ENCODE measurements at places on chromosomes 11 and 22. TPM values are rescaled to one million over a fixed set of nuclear protein-coding genes. Genes with fewer than 3 reads are reported as not detected.

PHLDB1 gene
- total RNA-seq = 0.63 TPM

SCGB1D2 gene
- not detected for total RNA-seq

DRD4 gene
- total RNA-seq = 0.76 TPM

GRCh38 chr11:76240666-76241065 lies 34.4 kb upstream of the WNT11 start:
- no peak for DNase-seq

GRCh38 chr11:8040921-8041285 lies 40.1 kb upstream of the TUB start:
- no peak for DNase-seq

OR51I1 gene
- not detected for total RNA-seq

EFCAB6 gene
- total RNA-seq = 0.39 TPM

- DNase-seq = no peak
Observed at GRCh38 chr11:30358536-30358935, 35.6 kb downstream of the ARL14EP start.

MOGAT2 gene
- not detected for total RNA-seq

VSIG10L2 gene
- not detected for total RNA-seq

DNA sequence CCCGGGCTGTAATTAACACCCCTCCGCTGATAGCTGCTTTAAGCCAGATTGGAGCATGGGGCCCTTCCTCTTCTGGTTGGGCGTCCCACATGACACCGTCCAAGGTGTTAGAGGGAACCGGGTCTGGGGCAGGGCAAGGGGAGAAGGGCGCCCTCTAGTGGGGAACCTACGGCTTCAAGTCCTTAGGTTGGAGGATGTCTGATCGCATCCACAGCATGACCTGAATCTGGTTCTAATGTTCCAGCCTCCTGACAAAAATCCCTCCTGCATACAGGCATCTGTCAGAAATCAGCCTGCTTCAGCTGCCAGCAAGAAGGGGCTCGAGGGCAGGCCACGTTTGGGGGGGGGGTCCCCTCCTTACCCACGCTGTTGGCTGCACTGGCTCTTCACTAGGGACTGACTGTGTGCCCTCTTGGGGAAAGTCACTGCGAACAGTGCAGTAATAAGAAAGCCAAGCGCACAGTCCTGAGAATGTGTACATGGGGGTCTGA lies 94.2 kb upstream of the TBCEL start:
- peak; percentile 63 for DNase-seq

- DNase-seq = no peak
Observed at GRCh38 chr11:17767914-17768313, 33.3 kb downstream of the KCNC1 start.

GRCh38 chr22:27358096-27358870 lies 443.3 kb downstream of the MN1 start:
- no peak for DNase-seq

KRTAP5-8 gene
- total RNA-seq = 0.24 TPM

GRCh38 chr11:106813806-106814205 lies 204.5 kb downstream of the GUCY1A2 start:
- no peak for DNase-seq

C22orf31 gene
- not detected for total RNA-seq

GRCh38 chr11:73463359-73463758 lies 87.2 kb downstream of the RELT start:
- DNase-seq = no peak

ADORA2A gene
- 20.4 TPM for total RNA-seq

GRCh38 chr11:34266090-34266912 lies 91.5 kb downstream of the ABTB2 start:
- DNase-seq = no peak

SLC37A2 gene
- 0.61 TPM for total RNA-seq

DNA sequence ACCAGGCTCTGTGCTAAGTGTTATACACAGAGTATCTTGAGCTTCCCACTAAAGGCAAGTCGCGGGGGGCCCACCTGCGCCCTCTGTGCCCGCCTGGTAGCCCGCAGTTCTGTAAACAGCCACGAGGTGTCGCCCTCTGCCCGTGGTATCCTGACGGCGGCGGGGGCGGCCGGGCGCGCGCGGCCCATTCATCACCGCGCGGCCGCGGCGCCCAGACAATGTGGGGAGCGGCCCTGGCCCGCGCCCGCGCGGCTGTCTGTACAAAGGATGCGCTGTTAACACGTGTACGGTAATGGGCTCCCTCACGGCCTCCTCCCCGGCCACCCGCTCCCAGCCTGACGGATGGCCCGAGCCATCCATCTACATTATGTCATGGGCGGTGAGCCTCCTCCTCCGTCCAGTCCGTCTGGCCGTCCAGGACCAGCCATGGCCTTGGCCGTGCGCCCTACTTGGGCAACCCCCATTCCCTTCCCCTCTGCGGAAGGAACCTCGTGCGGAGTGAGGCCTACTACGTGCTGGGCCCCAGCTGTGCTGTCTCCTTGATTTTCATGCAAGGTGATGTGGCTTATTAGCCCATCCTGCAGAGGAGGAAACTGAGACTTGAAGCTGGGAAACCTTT lies 99.4 kb downstream of the MIAT start:
- DNase-seq = peak; percentile 52

- no peak for DNase-seq
Observed at GRCh38 chr11:44535191-44535980, 30.1 kb upstream of the CD82 start.

WNT7B gene
- total RNA-seq = not detected

GRCh38 chr22:25380122-25380747 lies 160.8 kb downstream of the CRYBB2 start:
- DNase-seq = no peak

- peak; percentile 53 for DNase-seq
Observed at GRCh38 chr11:72328366-72329224, 84.6 kb upstream of the PHOX2A start.

DNA sequence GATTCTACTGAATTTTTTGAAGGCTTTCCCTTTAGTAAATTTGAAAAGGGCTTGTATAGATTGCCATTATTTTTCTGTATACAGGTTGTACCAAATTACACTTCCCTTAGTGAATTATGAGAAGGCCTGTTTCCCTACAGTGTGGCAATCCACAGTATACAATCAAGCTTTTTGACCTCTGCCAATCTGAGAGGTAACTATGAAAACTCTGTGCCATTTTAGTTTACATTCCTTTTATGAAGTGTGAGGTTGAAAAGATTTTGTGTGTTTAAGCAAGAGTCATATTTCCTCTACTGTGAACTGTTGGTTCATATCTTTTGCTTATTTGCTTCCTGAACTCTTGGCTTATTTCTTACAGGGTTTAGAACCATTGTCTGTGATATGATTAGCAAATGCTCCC lies 432.5 kb downstream of the KCNA4 start:
- no peak for DNase-seq

- no peak for DNase-seq
Observed at GRCh38 chr22:20600137-20600673, 92.8 kb downstream of the MED15 start.

DNA sequence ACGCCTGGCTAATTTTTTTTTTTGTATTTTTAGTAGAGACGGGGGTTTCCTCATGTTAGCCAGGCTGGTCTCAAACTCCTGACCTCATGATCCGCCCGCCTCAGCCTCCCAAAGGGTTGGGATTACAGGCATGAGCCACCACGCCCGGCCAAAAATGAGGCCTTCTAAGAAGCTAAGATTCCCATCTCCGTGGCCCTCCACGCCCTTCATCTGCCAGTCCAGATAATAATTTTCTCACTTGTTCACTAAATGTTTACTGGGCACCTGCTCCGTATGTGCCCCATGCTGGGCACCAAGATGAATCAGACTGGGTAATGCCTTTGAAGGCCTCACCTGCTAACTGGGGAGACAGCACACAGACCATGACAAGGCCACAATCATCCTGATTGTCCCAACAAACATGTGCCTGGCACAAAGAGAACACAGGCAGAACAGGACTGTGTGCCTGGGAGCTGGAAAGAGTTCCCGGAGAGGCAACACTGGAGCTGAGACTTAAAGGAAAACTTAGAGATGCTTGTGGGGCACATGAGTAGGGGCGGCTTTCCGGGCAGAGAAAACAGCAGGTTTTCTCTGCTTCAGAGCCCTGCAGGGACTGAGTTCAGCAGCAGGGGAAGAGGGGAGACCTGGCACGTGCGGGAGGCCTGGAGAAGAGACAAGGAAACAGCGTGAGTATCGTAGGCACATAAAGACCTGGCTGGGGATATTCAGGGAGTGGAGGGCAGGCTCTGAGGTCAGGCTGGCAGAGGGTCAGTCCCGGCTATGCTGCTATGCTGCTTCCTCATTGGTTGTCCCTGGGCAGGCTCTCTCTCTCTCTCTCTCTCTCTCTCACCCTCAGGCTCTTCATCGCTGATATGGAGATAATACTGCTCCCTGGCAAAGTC lies 2.4 kb downstream of the KIAA0930 start:
- DNase-seq = no peak

PGM2L1 gene
- total RNA-seq = 6.1 TPM

DNA sequence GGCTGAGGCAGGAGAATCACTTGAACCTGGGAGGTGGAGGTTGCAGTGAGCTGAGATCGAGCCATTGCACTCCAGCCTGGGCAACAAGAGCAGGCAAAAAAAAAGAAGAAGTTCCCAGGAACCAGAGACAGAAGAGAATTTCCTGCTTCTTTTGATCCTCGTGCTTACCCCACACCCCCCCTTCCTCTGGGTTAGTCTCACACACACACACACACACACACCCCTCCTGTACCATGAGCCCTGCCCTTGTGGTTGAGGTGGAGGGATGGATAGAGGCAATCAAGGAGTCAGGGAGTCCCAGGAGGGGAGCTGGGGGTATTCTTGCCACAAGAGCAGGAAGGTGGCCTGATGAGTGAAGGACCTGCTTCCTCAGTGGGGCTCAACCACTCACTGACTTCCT lies 4.1 kb upstream of the UBE2L6 start:
- no peak for DNase-seq

CPT1A gene
- 69.1 TPM for total RNA-seq

DNA sequence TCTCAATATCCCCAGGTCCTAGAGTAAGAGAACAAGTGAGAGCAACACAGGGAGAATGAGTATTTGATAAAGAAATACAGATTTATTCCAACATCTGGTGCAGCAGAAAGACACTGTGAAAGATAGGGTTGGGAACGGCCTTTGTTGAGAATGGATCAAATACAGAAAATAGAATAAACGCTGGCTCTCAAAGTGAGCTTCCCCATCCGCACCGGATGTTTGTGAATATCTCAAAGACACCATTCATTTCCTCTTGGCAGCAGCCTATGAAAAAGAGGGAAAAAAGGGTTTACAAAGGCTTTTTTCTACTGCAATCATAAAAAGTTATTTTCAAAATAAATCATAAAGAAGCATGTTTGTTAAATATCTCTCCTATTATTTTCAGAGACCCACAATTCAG lies 279.3 kb downstream of the CASP12 start:
- DNase-seq = no peak

GRCh38 chr11:69301455-69302401 lies 7.8 kb downstream of the MYEOV start:
- DNase-seq = no peak

DNA sequence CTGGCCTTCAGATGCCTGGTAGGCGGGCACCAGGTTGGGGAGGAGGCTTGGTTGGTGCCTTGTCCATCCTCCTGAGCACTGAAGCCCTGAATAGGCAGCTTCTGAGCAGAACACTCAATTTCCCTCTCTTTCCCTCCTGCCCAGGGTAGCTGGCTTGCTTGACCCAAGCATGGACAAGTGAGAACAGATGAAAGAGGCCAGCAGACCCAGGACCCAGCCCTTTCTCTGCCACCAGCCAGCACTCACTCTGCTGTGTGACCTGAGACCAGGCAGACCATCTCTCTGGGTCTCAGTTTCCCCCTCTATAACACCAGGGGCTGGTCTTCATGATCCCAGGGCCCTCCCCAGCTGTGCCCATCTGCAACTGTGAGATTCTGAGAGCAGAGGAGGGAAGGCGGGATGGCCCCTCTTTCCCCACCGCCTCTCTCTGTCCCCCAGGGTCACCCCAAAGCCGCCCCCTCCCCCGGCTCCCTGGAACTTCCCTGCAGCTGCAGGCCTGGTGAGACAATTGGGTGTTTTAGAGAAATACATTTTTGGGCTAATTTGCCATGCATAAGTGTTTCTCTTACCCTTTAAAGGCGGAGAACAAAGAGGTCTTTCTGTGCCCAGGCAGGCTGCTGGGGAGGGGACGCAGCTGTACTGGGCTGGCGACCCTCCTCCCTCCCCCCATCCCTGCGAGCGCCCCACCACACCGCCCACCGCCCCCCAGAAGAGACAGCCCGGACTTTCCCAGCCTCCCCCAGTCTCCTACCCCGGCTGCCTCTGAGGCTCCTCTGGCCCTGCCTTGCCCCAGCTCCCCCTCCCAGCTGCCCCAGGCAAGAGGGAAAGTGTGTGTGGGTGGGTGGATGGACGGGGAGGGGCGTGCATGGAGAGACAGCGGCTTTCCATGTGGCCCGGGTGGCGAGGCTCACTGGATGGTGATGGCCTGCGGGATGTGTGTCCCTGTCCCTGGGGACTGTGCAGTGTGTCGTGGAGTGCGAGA lies 30.8 kb upstream of the PICK1 start:
- DNase-seq = no peak

DEFB131B gene
- not detected for total RNA-seq

ATXN10 gene
- total RNA-seq = 106 TPM

DNA sequence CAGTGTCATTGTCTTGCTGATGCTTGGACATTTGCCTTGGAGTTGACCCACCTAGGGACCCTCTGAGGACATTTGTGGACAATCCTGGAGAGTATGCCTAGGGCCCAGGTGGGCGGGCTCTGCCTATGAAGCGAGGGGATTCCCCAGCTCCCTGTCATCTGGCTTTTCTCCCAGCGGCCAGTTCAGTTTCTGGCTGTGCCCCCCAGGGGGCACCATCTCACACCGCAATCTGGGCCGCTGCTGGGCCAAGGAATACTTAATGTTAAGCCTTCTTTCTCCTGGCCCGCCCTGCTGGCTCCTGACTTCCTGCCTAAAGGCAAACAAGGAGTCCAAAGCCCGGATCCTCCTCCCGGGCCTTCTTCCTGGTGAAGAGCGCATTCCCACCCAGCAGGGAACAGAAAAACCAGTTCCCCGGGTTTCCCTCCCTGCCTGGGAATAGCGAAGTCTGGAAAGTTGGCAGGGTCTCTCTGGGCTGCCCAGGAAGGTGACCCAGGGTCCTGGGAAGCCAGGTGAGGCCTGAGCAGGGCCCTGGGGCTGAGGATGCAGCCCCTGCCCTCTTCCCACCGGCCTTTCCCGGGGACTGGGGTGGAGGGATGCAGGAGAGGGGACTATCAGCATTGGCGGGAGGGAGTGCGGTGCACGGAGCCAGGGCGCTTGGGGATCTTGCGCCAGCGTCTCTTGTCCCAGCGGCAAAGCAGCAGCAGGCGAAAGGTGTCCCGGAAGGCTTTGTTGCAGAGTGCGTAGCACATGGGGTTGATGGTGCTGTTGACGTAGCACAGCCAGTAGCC lies 11.9 kb downstream of the CHRM1 start:
- no peak for DNase-seq

DNA sequence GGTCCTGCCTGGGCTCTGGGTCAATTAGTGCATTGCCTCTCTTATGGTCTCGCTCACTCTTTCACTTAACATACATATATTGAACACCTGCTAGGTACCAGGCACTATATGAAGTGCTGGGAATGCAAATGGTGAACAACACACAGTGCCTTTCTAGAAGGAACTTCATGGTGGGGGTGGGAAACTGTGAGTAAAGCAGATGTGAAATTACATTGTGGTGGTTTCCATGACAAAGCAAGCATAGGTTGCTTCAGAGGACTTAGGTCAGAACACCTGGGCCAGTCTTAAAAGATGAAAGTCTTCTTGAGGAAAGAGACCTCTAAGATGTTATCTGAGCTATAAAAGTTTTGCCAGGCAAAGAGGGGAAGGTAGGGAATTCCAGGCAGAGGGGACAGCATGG lies 231.3 kb downstream of the BUD13 start:
- no peak for DNase-seq
